NCI-H774 (cell line): ENCODE measurements at places on chromosomes 2 and 18.
A peak's percentile ranks its signal among the peaks of the same experiment; 100 is the strongest.

- no peak for DNase-seq
These were observed 467.3 kb upstream of the ETAA1 start for GRCh38 chr2:66929632-66930338.

DNA sequence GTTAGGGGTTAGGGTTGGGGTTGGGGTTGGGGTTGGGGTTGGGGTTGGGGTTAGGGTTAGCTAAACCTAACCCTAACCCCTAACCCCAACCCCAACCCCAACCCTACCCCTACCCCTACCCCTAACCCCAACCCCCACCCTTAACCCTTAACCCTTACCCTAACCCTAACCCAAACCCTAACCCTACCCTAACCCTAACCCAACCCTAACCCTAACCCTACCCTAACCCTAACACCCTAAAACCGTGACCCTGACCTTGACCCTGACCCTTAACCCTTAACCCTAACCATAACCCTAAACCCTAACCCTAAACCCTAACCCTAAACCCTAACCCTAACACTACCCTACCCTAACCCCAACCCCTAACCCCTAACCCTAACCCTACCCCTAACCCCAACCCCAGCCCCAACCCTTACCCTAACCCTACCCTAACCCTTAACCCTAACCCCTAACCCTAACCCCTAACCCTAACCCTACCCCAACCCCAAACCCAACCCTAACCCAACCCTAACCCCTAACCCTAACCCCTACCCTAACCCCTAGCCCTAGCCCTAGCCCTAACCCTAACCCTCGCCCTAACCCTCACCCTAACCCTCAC is 24.1 kb upstream of the RABL2A start:
- no peak for DNase-seq

DNA sequence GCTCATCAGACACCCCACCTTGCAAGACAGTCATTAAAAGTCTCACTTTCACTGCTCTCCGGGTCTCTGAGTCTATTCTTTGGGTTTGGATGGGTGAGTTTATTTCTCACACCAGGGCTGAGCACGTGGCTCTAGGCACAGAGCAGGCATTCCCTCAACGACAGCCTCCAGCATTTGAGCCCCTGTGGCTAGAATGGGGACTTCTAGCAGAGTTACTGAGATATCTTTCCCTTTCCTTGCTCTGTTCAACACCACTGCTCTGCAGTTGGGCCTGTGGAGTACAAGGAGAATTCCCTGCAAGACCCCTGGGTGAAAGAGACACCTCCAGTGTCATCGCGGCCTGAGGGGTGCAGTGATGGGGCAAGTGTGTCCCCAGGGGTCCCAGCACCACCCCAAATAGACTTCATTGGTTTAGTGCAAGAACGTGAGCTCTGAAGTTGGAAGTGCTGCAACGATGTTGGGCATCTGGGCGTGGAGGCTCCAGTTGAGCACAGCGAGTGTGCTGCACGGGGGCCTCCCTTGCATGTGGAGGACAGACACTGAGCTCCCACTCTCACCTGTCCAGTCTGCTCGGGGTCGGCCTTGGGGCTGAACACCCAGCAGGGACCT is 184.1 kb upstream of the HS6ST1 start:
- no peak for DNase-seq

GRCh38 chr2:161238265-161238559 is 70.0 kb upstream of the PSMD14 start:
- DNase-seq = no peak

DNA sequence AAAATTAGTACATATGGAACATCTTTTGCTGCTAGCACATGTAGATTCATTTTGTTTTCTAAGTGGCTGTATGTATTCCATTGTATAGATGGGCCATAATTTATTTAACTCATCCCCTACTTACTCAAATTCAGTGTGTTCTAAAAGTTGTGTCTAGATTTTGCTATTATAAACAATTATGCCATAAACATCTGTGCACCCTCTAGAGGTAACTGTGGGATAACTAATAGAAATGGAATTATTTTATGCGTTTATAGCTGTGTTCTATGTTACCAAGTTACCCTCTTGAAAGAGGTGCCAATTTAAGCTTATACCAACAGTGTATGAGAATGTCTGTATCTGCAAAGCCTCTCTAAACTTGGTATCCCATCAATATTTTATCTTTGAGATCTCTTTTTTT is 100.4 kb downstream of the MMADHC start:
- DNase-seq = no peak

GRCh38 chr18:7590826-7591560 is 23.9 kb downstream of the PTPRM start:
- no peak for DNase-seq

GRCh38 chr2:212554233-212554632 is 15.6 kb upstream of the ERBB4 start:
- no peak for DNase-seq

GRCh38 chr2:68225119-68225632 is 27.2 kb downstream of the PPP3R1 start:
- peak; percentile 11 for DNase-seq

DNA sequence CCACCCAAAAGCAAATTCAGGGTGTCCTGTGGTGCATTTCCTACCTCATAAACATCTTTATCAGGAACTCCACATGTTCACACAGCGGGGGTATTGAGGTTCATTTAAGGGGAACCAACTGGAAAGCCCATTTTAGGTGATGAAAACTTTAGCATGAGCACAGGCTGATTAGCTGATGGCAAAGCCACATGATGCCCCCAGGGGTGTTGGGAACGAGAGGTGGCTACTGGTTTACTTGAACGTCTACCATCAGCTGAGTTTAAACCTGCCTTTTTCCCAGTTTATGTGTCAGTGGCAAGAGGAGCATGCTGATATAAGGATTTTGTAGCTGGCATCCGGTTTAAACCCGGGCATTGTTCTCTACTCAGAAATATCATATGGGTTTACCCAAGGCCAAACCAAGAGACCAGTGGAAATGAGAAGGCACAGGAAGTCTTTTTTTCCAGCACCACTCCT is 54.5 kb upstream of the UPP2 start:
- DNase-seq = no peak

GRCh38 chr2:205957452-205958154 is 128.4 kb downstream of the INO80D start:
- DNase-seq = no peak

- DNase-seq = no peak
These were observed 101.2 kb downstream of the KCTD18 start for GRCh38 chr2:200408428-200409316.

DNA sequence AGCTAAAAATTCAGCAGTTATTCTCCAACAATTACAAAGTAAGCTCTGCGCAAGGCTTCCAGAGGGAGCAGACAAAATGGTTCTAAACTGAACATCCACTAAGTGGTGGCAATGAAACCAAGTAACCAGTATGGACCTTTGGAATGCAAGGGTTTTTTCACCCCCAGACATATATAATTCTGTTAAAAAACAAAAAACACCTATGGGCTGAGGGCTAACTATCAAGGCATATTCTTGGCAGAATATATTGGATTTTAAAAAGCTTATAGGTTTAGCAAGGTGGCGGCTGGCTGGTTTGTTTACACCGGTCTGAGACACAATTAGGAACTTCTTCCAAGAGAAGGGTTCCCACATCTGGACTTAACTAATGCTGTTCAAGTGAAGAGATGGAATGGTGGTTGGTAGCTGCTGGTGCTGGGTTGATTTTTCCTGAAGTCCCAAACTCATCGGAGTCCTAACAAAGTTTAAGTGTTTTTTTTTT is 2.8 kb downstream of the ZFP36L2 start:
- DNase-seq = no peak

GRCh38 chr2:142601794-142602193 is 275.7 kb upstream of the KYNU start:
- DNase-seq = no peak

DNA sequence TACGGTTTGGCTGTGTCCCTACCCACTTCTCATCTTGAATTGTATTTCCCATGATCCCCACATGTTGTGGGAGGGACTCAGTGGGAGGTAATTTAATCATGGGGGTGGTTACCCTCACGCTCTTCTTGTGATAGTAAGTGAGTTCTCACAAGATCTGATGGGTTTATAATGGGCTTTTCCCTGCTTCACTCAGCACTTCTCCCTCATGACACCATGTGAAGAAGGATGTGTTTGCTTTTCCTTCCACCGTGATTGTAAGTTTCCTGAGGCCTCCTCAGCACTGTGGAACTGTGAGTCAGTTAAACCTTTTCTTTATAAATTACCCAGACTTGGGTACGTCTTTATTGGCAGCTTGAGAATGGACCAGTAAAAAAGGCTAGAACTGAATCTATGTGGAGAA is 750.0 kb upstream of the ID2 start:
- no peak for DNase-seq

DNA sequence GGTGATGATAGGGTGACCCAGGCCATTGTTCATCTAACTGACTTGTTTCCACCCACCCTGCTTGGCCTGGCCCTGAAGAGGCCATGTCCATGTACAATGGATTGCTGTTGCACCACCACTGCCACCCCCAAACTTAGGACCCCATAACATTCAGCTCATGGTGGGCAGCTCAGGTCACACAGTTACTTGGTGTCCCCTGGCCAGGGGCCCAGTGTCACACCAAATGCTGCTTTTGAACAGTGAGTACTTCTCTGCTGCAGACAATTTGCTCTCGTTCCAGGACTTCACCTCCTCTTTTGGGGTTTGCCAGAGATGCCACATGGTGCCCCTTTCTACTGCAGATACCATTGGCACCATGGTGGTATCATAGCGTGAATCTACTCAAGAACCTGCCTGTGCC is 11.7 kb downstream of the MAB21L4 start:
- DNase-seq = no peak

DNA sequence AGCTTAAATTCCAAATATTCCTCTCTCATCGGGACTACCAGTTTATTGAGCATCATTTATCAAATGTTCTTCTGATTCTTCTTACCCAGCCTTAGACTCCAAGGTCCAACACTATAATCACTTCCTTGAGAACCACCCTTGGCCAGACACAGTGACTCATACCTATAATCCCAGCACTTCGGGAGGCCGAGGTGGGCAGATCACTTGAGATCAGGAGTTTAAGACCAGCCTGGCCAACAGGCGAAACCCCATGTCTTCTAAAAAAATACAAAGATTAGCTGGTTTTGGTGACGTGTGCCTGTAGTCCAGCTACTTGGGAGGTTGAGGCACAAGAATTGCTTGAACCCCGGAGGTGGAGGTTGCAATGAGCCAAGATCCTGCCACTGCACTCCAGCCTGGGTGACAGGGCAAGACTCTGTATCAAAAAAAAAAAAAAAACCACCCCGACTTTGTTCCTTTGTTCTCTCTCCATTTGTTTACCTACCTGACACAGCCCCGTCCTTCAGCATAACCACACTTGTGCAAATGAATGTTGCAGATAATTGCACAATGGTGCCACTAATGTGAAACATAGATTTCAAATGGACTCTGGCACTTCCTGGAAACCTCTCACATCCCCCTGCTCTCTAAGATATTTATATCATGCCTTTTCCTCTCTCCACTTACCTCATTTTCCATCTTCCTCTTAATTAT is 38.9 kb upstream of the LPIN2 start:
- DNase-seq = peak; percentile 4

DNA sequence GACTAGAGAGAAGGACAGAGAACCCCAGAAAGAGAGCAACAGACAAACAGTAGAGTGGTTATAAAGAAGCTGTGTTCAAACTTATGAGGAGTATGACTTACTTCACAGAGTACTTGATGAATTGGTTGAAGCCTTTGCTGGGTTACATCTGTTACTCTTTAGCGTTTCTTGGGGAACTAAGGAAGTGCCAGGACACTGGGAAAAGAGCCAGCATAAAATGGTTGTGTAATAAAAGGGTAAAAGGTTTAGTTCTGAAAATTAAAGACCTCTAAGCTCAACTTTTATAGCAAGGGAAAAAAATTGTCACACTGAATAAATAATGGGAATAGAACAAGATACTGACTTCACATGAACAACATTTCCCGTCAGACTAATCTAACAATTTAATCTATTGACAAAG is 17.0 kb upstream of the STAT4 start:
- no peak for DNase-seq

DNA sequence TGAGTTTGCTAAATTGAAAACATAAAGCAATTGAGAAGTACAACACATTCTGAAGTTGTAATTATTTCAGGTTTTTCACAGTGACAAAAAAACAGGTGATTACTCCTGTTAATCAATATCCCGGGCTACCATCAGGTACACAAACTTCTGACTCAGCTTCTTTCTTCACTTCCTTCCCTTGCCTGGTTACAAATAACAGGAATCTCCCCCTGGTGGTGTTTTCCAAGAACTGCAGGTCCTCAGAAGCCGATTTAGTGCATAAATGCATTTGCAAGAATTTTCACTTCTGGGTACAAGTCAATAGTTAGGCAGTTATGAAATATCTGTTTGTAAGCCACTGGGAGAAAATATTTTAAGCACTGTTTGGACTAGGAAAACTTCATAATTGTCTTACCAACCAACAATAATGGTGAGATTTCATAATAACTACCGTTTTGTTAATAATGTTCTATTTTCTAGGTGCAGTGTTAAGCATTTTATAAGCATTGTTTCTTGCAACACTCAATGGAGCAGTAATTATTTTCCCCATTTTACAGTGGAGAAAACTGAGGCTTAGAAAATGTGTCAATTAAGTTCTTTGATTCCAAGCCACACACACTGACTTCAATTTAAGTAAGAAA is 12.4 kb upstream of the GMCL1 start:
- DNase-seq = peak; percentile 72

- DNase-seq = no peak
These were observed 77.3 kb downstream of the KLHL14 start for GRCh38 chr18:32695534-32695933.

- no peak for DNase-seq
These were observed 61.4 kb upstream of the ASAP2 start for GRCh38 chr2:9145109-9145751.

- no peak for DNase-seq
These were observed 33.7 kb upstream of the C18orf32 start for GRCh38 chr18:49520661-49521145.

DNA sequence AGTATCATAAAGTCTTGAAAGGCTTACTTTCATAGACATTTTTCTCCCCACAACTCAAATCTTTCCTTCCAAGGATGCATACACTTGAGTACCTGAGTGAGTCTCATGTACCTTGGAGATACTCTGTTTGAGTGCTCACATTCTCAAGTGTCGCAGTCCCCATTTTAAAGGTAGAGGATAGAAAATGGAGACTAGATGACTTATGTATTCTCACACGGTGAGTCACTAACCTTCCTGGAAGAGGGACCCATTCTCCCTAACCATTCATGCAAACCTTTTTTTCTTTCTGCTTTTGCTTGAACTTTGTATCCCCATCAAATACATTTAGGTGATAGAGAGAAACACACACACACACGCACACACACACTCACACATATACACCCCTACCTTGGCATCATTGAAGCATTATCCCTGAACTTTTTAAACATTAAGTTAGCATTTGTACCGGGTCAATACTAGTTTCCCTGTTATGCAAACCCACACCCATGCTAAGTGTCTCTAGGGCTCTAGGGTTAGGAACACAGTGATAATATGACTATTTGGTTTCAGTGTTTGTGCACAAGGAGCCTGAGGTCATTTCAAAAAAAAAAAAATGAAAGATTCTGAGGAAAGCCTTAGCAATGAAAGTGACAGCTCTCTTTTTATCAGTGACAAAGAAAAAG is 236.2 kb downstream of the IKZF2 start:
- DNase-seq = no peak
